ENCODE measurements at places on chromosomes 12 and 14. TPM values are rescaled to one million over a fixed set of nuclear protein-coding genes. Genes with fewer than 3 reads are reported as not detected.

The CD4 gene
- total RNA-seq, result 0.04 TPM

The IFNG-AS1 gene
- not detected for total RNA-seq

The MGAT4C gene
- 0.90 TPM for total RNA-seq

The NDUFA9 gene
- total RNA-seq, result 76.6 TPM

The PITPNM2 gene
- 5.8 TPM for total RNA-seq

The CLEC6A gene
- not detected for total RNA-seq

The MMP14 gene
- 79.9 TPM for total RNA-seq

The GUCY2C gene
- not detected for total RNA-seq

The RNASE8 gene
- total RNA-seq, result not detected

The TEAD4 gene
- total RNA-seq, result 38.1 TPM

The DAO gene
- total RNA-seq, result not detected

The MYF5 gene
- total RNA-seq, result not detected

The ITGB7 gene
- total RNA-seq, result 2.2 TPM

The KRT5 gene
- total RNA-seq, result not detected

The ZBTB42 gene
- total RNA-seq, result 4.4 TPM

The RNU4-1 gene
- total RNA-seq, result under 0.01 TPM

The DPY19L2 gene
- 1.3 TPM for total RNA-seq

The KLRB1 gene
- not detected for total RNA-seq

The CISTR gene
- total RNA-seq, result not detected

The CIROP gene
- total RNA-seq, result not detected

The EPYC gene
- total RNA-seq, result not detected

The FAM186B gene
- total RNA-seq, result 1.2 TPM

The KCNA5 gene
- not detected for total RNA-seq

The LACRT gene
- not detected for total RNA-seq

The KCNJ8 gene
- total RNA-seq, result 0.27 TPM

The KLHL33 gene
- 0.05 TPM for total RNA-seq

The MANSC4 gene
- not detected for total RNA-seq

The ANO6 gene
- total RNA-seq, result 31.3 TPM

The PLCZ1 gene
- 0.05 TPM for total RNA-seq

The GARIN6 gene
- not detected for total RNA-seq

The KRT71 gene
- total RNA-seq, result not detected

The KHNYN gene
- total RNA-seq, result 52.6 TPM

The KSR2 gene
- 0.08 TPM for total RNA-seq

The LRRC9 gene
- total RNA-seq, result not detected

The SLC25A47 gene
- total RNA-seq, result not detected

The CCDC38 gene
- total RNA-seq, result not detected

The TAS2R20 gene
- total RNA-seq, result 0.91 TPM

The LRTM2 gene
- total RNA-seq, result not detected

The BCAT1 gene
- total RNA-seq, result 89.3 TPM
